Chondrocyte (in vitro differentiated cells): ENCODE measurements at places on chromosomes 5 and 9. TPM values are rescaled to one million over a fixed set of nuclear protein-coding genes. Genes with fewer than 3 reads are reported as not detected.

Gene TMEM171
- 1.8 to 3.6 TPM (median 2.6 TPM) in 3 replicates for total RNA-seq

GRCh38 chr5:134920848-134921575 lies 16.1 kb downstream of the PCBD2 start:
- no peak for DNase-seq

DNA sequence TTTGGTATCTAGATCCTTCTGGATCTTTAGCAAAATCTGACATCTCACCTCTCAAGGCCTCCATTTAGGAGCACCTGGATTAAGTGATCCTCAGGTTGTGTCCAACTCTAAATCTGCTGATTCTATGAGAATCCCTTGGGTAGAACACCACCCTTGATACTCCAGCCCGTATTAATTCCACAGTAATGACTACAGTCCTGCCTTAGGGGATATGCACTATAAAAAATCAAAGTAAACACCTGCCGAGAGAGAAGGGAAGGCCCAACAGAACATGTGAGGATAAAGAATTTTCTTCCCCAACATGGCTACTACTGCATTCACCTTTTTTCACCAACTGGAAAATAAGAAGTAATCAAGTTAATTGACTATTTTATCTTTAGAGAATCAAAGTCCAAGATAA lies 27.6 kb downstream of the DAP start:
- no peak for DNase-seq

Gene TRPM3
- not detected in 3 replicates for total RNA-seq

Gene NR6A1
- total RNA-seq, result 0.39 to 0.77 TPM (median 0.56 TPM) in 3 replicates

- DNase-seq, result no peak
Measured at GRCh38 chr5:5209510-5210286, 69.6 kb downstream of the ADAMTS16 start.

DNA sequence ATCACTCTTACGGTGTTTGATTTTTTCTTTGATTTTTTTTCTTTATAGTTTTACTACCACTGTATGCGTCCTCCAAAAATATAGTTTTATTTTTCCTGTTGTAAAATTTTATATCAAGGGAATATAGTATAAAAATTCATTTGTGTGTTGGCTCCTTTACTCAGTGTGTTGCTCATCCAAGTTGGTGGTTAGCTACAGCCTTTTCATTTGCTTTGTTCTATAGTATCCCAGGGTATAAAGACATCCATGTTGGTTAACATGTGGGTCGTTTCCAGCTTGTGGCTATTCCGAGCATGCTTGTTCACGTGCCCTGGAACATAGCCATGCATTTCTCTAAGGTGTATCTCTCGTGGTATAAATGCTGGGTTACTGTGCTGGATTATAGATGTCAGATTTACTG lies 54.8 kb upstream of the DAB2 start:
- DNase-seq, result no peak

Gene SPATA31D4
- not detected in 3 replicates for total RNA-seq

Gene FOXD4L6
- total RNA-seq, result not detected in 3 replicates

Gene HTR4
- total RNA-seq, result not detected in 3 replicates

DNA sequence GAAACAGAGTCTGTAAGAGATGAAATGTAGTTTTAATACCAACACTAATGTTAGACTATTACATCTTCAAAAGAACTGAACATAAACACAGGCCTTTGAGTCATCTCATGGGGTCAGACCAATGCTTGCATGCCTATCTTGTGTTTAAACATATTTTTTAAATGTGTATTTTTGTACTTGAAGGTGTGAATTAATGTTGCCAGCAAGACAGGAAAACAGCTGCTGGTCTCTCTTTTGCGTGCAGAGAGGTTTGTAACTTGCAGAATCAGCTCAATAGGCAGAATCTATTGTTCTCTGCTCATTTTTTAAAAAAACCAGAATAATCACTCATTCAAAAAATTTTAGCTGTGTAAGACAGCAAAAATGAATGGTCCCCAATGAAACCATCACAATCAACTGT lies 180.2 kb downstream of the ALDH1A1 start:
- no peak for DNase-seq

DNA sequence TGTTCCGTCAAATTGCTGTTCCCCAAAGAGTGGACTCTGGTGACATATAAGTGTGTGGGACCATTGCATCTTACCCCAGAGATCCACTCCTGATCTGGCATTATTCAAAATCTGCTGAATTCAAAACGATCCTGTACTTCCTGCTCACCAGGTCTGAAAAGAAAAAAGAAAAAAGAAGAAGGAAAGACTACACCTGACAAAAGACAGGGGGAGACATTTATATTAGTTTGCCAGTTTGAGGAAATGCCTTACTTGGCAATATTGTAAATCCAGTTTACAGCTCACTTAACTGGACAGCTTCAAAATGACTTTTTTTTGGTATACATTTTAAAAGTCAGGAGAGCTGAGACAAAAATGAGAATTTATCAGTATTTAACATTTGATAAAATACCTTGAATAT lies 15.0 kb upstream of the GRHPR start:
- DNase-seq, result no peak

- DNase-seq, result no peak
Measured at GRCh38 chr9:90029996-90030395, 425.2 kb downstream of the GADD45G start.

DNA sequence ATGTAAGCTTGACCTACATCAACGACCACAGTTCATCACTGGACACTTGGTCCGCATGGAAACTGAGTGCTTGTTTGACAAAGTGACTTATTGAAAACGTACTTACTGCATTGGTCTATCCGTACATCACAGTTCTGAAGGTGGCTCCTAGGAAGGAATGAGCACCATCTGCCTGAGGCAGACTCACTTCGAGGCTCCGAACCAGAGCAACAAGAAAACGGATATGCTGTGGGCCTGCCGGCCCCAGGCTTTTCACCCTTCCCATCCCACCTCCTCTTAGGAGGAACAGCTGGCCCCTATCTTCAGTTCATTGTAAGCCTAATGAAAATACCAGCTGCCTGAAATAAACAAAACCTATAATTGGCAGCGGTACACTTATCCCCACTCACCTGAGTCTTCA lies 67.2 kb upstream of the TSLP start:
- no peak for DNase-seq

Gene ADAMTSL2
- total RNA-seq, result 0.15 to 0.31 TPM (median 0.23 TPM) in 3 replicates

Gene NMUR2
- not detected in 3 replicates for total RNA-seq

Gene TPM2
- 498 to 2,023 TPM (median 2,016 TPM) in 3 replicates for total RNA-seq

GRCh38 chr9:87086221-87086818 lies 139.0 kb upstream of the GAS1 start:
- no peak for DNase-seq

DNA sequence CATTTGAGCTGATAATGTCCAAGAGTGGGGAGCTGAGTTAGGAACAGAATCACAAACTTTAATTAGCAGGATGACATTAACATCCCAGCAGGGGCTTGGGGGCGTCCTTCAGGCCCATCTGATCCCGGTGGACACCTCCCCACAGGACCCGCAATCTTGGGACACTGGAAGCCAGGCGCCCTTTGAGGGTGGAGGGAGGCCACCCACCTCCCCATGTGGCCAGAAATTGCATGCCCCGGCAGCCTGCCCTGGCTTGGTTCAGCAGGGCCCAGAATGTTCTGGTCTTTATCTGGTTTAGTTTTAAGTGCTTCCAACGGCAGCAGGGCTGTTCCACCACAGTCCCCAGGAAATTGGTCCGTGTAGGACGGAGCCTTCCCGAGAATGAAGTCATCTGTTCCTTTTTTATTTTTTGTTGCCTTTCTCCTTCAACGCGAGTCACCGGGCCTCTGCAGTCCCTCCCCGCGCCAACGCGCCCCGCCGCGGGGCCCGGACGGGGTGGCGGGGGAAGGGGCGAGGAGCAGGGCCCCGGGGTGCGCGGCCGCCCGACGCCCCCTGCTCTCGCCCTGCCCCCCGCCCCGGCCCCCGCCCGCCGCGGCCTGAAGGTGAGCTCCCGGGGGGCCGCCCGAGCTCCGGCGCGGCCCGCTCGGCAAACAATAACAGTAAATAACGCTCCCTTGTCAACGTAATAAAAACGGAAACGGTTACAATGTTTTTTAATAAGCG lies 207.9 kb downstream of the C9orf50 start:
- DNase-seq, result peak; percentile 70

- DNase-seq, result no peak
Measured at GRCh38 chr9:70006306-70006705, 37.3 kb upstream of the MAMDC2 start.

DNA sequence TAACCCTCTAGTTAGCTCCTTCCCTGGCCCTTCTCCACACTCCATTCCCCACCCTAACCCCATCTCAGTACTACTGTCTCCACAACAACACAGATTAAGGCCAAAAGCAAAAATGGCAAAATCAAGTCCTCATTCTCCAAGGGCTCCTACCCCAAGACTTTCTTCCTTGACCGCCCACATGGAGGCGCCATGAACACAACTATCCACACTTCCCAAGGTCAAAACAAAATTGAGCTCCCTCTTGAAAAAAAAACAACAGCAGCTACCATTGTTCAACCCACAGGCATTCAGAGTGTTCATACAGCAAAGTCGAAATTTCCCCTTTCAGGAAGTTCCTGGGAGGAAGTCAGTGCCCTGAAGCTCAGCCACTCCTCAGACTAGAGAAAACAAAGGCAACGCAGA lies 54.4 kb downstream of the GNAQ start:
- no peak for DNase-seq

DNA sequence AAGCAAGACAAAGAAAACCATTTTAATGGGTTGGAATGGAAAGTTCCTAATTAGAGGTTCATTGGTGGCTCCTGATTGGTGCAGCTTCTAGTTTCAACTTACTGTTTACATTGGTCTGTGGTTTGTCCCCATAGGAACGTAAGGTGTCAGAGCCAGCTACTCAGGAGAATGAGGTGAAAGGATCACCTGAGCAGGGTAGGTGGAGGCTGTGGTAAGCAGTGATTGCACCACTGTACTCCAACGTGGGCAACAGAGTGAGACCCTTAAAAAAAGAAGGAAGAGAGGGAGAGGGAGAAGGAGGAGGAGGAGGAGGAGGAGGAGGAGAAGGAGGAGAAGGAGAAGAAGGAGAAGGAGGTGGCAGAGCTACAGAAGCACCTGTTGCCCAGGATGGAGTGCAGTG lies 30.4 kb downstream of the KCNIP1 start:
- no peak for DNase-seq

Gene ENTREP1
- 3.6 to 4.7 TPM (median 3.8 TPM) in 3 replicates for total RNA-seq

- DNase-seq, result no peak
Measured at GRCh38 chr9:96116275-96117064, 185.5 kb downstream of the HSD17B3 start.

- DNase-seq, result no peak
Measured at GRCh38 chr5:107985144-107985543, 314.4 kb upstream of the EFNA5 start.

Gene SPATA31A3
- total RNA-seq, result not detected in 3 replicates

GRCh38 chr5:15452781-15453180 lies 47.2 kb upstream of the FBXL7 start:
- no peak for DNase-seq

Gene MSX2
- 2.2 to 25.5 TPM (median 2.3 TPM) in 3 replicates for total RNA-seq

Gene MYMK
- total RNA-seq, result not detected in 3 replicates

GRCh38 chr5:54304040-54304439 lies 6.3 kb downstream of the ARL15 start:
- DNase-seq, result no peak

DNA sequence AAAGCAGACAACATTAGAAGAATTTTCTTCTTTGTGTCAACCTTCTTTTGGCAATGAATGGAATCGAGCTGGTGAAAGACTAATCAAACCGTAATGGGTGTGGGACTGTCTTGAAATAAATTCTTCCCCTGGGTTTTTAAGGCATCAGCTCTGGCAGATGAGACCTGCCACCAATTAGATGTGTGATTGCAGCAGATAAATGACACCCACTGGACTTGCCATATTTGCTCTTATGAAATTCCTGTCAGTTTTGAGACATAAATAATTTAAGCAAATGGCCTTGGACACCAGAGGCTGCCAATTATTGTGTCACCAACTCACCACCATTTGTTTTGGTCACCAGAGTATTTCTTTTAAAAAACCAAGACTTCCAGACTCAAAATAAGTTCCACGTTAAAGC lies 135.9 kb upstream of the RGMB start:
- DNase-seq, result no peak

- no peak for DNase-seq
Measured at GRCh38 chr5:179733772-179734126, 1.1 kb downstream of the MAML1 start.

Gene CACNA1B
- total RNA-seq, result 0.31 to 3.8 TPM (median 3.7 TPM) in 3 replicates

- peak; percentile 69 for DNase-seq
Measured at GRCh38 chr5:428219-428618, 14.8 kb upstream of the EXOC3 start.

- DNase-seq, result no peak
Measured at GRCh38 chr9:135340726-135341475, 138.7 kb upstream of the PPP1R26 start.

DNA sequence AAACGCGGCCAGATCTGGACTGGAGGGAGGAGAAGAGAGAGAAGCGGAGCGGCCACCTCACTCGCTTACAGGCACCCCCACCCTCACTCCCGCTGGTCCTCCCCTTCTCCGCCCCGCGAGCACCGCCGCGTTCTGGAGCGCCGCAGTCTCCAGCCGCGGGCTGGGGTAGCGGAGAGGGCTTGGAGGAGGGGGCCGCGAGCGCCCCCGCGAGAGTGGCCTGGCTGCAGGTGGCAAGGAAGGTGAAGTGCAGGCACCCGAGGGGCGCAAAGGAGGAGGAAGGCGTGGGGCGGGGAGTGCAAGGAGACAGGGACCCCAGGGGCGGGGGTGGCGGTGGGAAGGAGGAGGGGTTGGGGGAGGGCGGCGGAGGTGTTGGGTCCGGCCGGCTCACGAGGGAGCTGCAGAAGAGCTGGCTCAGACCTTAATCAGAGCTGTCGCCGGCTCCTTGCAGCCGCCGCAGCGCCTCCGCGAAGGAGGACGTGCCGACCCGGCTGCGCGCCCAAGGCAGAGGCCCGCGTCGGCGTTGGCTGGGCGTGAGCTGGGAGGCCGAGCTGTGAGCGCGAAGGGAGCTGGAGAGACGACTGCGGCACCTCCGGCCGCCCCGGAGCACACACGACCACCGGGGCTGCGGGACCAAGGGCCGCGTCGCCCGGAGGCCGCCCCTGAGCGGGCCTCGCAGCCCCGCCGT lies at the start of gene DMRT3:
Gene DMRT3 (plus strand): TSS at position 398 of the 685 bp plus-strand sequence. CDS start 347 bp downstream, outside the sequence.
- DNase-seq, result no peak

DNA sequence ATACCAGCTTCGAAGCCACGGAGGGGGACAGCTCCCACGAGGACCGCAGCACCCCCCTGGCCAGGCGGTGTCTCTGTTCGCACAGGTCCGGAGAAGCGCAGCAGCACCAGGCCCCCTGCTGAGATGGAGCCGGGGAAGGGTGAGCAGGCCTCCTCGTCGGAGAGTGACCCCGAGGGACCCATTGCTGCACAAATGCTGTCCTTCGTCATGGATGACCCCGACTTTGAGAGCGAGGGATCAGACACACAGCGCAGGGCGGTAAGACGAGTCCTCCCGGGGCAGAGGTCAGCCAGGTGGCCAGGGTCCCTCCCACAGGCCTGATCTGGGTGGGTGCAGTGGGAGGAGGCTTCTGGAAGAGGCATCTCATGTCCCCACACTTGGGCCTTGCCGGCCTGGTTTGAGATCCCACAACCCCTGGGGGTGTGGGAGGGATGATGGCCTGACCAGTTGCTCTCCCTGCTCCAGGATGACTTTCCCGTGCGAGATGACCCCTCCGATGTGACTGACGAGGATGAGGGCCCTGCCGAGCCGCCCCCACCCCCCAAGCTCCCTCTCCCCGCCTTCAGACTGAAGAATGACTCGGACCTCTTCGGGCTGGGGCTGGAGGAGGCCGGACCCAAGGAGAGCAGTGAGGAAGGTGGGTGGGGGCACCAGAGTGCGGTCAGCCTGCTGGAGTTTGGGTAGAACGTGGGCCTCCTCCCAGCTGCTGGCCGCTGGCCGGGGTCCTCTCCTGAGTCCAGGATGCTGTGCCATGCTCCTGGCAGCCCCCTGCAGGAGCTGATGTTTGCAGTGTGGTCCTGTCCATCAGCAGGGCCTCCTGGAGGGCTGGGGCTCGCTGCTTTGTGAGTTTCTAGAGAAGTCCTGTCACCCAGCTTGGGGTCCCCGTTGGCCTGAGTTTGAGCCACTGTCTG lies 2.8 kb upstream of the AJM1 start:
- no peak for DNase-seq

Gene PKD2L2
- total RNA-seq, result not detected in 3 replicates
